Activated effector memory CD4-positive, alpha-beta T cell treated with Interleukin-2 at 50 U/mL for 16 hours (primary cell): ENCODE measurements at places on chromosomes 3 and 15.

- DNase-seq: no peak
These were observed 49.5 kb upstream of the PDZRN3 start for GRCh38 chr3:73674280-73674679.

DNA sequence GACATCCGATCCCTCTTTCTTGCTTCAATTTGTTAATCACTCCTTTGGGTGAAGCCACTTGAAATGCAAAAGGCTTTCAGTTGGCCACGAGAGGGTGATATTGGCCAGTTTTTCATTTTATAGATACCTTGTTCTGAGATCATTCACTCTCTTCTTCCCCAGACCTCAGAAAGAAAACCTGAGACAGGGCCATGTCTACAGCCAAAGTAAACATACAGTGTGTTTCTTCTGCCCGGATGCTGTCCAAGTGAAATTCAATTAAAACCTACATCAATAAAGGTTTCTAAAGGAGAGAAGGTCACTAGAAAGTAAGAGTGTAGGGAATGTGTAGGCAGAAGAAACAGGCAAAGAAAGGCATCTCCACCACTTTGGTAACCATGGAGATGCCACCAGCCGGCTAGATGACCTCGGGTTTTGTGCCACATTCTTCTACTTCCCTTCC lies 39.5 kb upstream of the FMN1 start:
- DNase-seq: no peak

GRCh38 chr15:89496155-89497098 lies at the start of gene RHCG:
RHCG (minus strand) TSS chr15:89496583; CDS start chr15:89496544, 39 bp downstream.
- no peak for DNase-seq

DNA sequence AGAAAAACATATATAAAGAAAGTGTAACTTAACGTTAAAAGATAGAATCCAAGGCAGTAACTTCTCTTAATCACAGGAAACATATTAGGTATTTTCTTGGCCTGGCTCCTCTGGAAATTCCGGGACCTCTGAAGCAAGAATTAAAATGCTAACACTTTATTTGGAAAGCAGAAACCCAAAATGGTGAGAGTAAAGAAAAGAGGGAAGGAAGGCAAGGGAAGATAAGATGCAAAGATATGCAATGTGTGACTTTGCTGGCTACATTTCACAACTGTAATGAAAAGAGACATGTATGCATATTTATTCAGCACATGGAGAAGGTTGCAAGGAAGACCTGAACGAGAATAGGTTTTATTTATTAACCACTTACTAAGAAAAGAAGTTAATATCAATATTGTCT lies 372.5 kb downstream of the TBL1XR1 start:
- no peak for DNase-seq

DNA sequence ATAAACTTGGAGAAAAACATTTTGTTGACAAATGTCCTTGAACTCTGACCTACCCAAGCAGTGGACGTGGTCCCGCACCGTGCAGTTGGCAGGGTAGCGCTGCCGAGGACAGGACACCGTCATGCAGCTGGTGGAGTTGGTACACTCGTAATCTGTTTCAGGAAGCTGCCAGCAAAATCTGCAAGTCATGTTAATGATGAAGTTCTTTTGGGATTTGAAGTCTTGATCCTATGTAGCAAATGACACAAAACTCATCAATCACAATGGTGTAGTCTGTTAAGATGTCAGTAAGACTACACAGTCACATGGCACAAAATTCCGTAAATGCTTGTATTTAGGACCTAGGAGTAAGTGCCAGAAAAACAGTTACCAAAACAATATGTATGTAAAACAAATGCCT lies 5.5 kb downstream of the TM2D3 start:
- no peak for DNase-seq

- no peak for DNase-seq
These were observed 38.2 kb downstream of the TPM1 start for GRCh38 chr15:63080634-63081250.
